RWPE1 (cell line): ENCODE measurements at places on chromosomes 6 and 20.

- DNase-seq = no peak
Measured at GRCh38 chr6:73290435-73290834, 27.4 kb upstream of the KHDC1 start.

GRCh38 chr6:27879837-27880236 is 32.4 kb downstream of the OR2B2 start:
- DNase-seq = no peak

GRCh38 chr6:90008189-90008907 is 114.1 kb downstream of the GJA10 start:
- no peak for DNase-seq

DNA sequence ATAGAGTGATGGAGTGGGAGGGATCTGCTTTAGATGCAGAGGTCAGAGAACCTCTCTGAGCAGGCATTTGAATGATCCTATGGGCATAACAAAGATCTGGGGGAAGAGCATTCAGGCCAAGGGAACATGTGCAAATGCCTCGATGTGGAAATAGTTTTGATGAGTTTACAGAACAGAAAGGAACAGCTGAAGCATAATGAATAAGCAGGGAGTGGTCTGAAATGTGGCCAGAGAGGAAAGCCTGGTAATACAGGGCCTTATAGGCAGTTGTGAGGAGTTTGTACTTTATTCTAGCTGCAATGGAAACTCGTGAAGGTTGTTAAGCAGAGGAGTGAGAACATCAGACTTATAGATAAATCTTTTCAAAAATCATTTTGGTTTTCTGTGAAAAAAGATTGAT is 33.0 kb upstream of the ME1 start:
- peak; percentile 8 for DNase-seq

GRCh38 chr6:87718662-87719433 is 16.8 kb upstream of the AKIRIN2 start:
- peak; percentile 59 for DNase-seq

- peak; percentile 57 for DNase-seq
Measured at GRCh38 chr20:39874049-39874893, 814.8 kb downstream of the MAFB start.

DNA sequence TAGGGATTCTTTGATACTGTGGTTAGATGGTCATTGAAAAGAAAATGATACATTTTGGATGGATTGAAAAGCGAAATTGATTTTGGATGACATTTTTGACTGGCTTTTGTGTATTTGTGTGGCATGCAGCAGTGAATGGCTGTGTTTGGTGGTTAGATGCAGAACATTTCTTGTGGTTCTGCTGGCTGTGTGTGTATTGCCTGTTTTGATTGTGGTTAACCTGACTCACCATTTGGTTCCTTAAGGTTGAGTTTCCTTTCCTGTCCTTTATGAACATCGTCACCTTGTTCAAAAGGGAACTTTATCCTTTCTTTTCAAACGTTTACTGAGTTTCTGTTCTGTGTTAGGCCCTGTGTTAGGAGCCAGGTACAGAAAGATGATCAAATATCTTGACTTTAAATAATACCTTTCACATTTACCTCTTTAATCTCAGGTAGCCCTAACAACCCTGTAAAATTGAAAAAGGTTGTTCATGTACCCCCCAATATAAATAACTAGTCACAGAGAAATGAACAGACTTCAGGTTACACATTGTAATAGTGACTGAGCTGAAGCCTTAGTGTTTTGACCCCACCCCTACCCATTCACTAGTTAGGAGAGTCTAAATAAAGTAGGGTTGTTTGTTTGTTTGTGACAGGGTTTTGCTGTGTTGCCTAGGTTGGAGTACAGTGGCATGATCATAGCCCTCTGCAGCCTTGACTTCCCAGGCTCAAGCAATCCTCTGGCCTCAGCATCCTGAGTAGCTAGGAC is 23.8 kb downstream of the ANKS1A start:
- DNase-seq = peak; percentile 55

- DNase-seq = no peak
Measured at GRCh38 chr20:34600892-34601653, 42.6 kb downstream of the MAP1LC3A start.

GRCh38 chr6:87742106-87742505 is 40.1 kb upstream of the AKIRIN2 start:
- no peak for DNase-seq

DNA sequence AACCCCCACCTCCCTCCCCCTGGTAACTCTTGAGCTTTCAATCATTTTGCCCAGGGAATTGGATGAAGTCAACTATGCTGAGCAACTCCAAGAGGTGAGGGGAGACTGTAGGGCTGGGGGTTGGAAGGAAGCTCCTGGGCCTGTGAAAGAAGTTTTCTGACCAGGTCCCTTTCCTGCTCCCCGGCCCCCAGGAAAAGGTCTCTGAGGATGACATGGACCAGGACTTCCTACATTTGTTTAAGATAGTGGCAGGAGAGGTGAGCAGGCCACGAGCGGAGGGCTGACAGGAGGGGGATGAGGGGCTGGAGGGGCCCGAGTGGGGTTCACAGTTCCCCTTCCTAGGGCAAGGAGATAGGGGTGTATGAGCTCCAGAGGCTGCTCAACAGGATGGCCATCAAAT is 21.8 kb downstream of the CAPN11 start:
- no peak for DNase-seq

DNA sequence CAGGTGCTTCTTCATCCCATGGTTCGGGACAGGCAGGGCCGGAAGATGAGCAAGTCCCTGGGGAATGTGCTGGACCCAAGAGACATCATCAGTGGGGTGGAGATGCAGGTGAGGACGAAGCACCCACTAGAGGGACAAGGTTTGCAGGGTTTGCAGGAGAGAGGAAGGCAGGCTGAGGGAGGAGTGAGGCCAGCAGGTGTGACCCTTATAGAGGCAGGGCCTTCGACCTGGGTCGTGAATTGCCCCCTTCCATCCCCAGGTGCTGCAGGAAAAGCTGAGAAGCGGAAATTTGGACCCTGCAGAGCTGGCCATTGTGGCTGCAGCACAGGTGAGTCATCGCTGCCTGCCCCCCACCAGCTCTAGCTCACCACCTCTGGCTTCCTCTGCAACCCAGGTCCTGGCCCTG is 8.4 kb downstream of the VARS2 start:
- DNase-seq = peak; percentile 76

GRCh38 chr6:129981598-129981997 is 36.8 kb upstream of the L3MBTL3 start:
- no peak for DNase-seq

- no peak for DNase-seq
Measured at GRCh38 chr6:13763740-13764381, 50.5 kb downstream of the MCUR1 start.

- no peak for DNase-seq
Measured at GRCh38 chr6:169640983-169641382, 60.8 kb downstream of the WDR27 start.

- DNase-seq = no peak
Measured at GRCh38 chr20:11654766-11655165, 262.9 kb upstream of the BTBD3 start.

GRCh38 chr6:116298973-116299372 is 19.2 kb upstream of the TSPYL1 start:
- no peak for DNase-seq

- DNase-seq = no peak
Measured at GRCh38 chr20:57695940-57696339, 13.9 kb downstream of the PMEPA1 start.

- DNase-seq = no peak
Measured at GRCh38 chr6:108767418-108768165, 80.6 kb upstream of the ARMC2 start.

- no peak for DNase-seq
Measured at GRCh38 chr20:30811885-30812671, 445.4 kb upstream of the DEFB115 start.

DNA sequence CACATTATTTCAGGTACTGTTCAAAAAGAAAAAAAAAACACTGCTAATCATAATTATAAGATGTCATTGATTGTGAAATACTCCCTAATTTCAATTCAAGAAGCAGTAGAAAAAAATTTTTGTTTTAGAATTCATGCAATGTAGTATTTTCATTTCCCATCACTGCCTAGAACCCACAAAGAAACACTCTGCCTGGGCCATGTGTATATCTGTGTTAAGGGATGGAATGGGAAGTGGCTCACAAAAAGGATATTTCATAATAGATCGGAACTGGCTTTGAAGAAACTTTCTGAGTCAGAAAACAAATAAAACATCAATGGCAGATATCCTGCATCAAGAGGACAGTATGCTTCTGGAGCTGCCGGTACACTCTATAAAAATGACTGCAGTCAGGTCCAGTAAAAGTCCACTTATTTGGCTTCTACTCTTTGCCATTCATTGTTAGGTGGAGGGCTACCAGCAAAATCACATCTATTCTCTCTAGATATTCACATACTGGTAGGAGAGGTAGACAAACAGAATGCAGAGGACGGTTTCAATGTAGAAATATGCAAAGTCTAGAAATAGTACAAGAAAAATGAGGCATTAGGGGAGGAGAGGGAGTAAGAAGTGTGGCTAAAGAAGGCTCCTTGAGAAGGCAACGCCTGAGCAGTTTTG is 135.0 kb upstream of the TNFAIP3 start:
- DNase-seq = peak; percentile 53

DNA sequence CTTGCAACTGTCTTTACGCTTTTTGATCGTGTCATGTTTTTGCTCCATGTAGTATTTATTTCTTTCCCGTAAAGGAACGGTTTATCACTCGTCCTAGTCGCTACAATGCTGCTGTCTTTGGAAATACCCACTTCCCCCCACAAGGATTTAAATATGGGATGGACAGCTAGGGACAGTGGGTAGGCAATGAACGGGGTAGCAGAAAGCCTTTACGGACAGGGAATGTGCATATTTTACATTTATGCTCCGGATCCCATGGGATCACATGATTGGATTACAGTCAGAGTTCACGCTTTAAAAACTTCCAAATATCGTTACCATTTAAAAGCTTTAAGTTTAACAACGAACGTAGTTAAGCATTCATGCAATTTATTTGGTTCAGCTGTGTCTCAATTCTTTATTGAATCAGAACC is 1.2 kb downstream of the HIVEP1 start:
- no peak for DNase-seq

DNA sequence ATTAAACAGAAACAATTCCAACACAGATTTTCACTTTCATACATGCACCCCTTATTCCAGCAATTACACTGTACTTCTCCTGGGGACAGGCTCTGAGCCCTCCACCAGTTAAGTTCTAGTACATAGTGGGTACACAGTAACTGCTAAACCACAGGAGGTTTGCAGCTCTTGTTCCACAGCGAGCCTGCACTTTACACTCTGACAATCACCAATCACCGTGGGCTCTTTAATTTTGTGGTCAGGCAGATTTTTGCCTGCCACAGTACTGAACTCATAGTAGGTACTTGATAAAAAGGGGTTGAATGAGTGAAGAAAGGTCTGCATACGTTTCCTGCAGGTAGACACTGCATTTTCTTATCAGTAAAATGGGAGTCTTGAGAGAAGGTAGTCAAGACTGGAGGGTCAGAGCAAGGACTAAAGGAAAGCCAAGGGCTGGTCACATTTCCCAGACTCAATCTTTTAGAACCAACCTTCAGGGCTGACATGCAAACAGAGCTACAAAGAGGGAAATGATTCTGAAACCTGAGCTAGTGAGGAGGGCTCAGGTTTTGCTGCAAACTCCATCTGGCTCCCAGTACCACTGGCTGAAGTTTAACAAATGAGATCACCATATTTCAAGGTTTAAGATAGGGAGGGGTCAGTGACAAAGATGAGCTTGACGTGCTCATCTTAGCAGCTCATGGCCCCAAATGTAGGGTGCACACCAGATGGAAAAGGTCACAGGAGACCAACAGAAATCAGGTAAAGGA is 404.6 kb downstream of the BTBD9 start:
- DNase-seq = no peak

DNA sequence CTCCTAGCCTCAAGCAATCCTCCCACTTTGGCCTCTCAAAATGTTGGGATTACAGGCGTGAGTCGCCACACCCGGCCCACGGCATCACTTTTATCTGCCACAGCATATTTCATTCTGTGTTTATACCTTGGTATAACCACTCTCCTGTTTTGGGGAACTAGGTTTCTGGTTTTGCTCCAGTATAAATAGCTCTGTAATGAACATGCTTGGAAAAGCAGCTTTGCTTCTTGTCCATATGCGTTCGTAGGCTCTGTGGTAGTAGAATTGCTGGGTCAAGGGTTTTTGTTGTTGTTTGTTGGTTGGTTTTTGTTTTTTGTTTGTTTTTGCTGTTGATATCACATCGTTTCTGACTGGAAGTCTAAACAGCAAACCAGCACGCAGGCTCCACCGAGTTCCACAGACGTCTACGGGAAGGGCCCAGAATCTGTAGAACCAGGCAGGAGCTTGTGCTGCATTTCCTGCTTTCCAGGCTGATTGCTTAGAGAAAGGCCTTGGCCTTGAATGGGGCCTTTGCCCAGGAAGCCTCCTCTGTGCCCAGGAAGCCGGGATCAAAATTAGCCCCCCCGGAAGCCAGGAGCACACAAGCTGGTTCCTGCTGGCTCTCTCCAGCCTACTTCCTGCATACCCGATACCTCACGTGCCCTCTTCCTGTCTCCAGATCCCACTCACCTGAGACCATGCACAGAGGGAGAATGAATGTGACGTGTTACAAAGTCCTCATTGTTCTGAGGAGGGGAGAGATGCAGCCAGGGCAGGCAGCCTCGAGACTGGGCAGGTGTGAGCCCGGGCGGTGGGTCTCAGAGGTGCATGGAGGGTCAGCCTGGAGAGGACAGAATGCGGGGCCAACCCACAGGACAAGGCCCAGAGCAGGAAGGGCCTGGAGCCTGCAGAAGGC is 34.7 kb downstream of the AAR2 start:
- no peak for DNase-seq

- DNase-seq = peak; percentile 55
Measured at GRCh38 chr6:127554435-127555006, 22.5 kb upstream of the C6orf58 start.

DNA sequence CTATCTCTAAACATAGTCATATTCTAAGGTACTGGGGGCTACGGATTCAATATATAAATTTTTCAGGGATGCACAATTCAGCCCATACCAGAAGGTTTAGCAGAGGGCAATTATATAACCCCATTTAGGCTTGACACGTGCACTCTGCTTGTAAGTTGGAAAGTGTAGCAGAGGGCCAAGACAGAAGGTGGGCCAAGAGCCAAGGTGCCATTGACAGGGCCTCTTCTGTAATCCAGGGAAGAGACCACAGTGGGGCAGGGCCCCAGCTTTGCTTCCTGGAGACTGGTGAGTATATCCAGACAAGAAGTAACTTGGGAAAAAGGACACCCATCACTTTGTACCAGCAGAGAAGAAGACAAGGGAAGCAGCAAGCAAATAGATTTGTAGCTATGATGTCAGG is 672.4 kb upstream of the MARCKS start:
- DNase-seq = no peak

- DNase-seq = no peak
Measured at GRCh38 chr6:169106176-169106575, 147.5 kb downstream of the THBS2 start.

- DNase-seq = no peak
Measured at GRCh38 chr20:25320035-25320800, 70.4 kb downstream of the ABHD12 start.
